ENCODE measurements at places on chromosomes 3 and 15.
A peak's percentile ranks its signal among the peaks of the same experiment; 100 is the strongest.

DNA sequence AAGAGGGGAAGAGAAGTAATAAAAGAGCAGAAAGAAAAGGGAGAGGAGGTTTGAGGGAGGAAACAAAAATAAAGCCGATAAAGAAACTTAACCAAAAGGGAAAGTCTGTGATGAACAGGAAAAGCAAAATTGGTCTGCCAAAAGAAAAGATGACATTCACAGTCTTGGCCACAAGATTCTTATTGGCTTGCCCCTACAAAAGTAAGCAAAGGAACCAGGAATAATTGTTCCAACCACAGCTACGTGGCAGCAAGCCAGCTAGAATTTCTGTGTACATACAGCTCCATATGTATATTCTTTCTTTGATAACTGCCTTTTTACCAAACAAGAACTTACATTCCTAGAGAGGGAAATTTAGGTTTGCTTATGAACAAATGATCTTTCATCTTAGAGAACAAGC is 79.6 kb downstream of the MLH1 start:
- peaks cover 11% of the 10 kb centered on the region for H3K36me3 ChIP-seq
- H3K4me3 ChIP-seq = no peak overlapping the region
- no peaks in the 10 kb centered on the region for H3K4me1 ChIP-seq
- no peaks in the 10 kb centered on the region for H3K27me3 ChIP-seq

- no peak for DNase-seq
- no peak overlapping the region for H3K27ac ChIP-seq
- H3K4me1 ChIP-seq = no peaks in the 10 kb centered on the region
- H3K27me3 ChIP-seq = no peaks in the 10 kb centered on the region
Measured at GRCh38 chr15:53811530-53811929, 52.1 kb upstream of the WDR72 start.

DNA sequence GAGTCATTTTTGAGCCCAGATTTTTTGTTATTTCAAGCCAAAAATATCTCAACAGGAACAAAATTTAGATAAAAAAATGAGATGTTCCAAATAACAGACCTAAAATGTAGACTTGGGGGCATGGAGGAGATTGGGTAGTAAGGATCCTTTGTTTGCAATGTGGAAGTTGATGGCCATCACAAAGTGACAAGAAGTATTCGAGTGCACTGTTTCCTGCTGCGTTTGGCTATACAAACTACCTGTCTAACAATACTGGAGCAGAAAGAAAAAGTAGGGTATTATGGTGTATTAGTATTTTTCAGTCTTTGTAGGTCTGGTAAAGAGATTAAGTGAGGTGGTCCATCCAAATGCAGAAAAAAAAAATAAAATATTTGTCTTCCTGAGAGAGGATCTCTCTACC is 284.2 kb downstream of the C3orf38 start:
- no peak overlapping the region for H3K4me3 ChIP-seq
- no peak for DNase-seq
- no peak overlapping the region for H3K27ac ChIP-seq
- no peaks in the 10 kb centered on the region for H3K36me3 ChIP-seq
- H3K4me1 ChIP-seq = no peaks in the 10 kb centered on the region
- H3K27me3 ChIP-seq = no peaks in the 10 kb centered on the region

DNA sequence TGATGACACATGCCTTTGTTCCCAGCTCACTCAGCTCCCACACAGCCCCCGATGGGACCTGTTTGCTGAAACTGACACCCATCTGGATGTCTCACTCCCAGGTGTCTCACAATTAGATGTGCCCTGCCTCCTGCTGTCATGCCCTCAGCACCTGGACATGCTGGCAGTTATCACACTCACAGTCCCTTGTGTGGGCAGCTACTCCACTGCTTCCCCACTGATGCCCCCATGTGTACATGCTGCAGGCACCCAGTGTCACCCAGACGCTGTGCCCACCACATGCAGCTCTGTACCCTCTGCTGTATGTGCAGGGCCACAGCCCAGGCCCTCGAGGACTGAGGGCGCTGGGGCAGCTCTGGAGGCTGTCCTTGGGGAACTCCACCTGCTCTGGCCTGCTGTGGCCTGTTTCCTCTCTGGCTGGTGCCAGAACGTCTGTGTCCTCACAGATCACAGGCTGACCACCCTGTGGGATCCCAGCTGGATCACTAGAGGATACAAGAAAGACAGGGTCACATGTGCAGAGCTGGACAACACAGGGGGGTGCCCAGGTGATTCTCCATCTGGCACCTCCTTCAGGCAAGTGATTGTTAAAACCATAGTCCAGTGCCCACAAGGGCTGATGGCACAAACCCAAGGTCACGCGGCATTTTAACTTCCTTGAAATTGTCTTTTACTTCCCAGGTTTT is 14.0 kb downstream of the C3orf22 start:
- no peak overlapping the region for H3K27ac ChIP-seq
- H3K4me1 ChIP-seq = no peaks in the 10 kb centered on the region
- DNase-seq = peak; percentile 7
- H3K4me3 ChIP-seq = no peak overlapping the region
- no peaks in the 10 kb centered on the region for H3K27me3 ChIP-seq
- no peaks in the 10 kb centered on the region for H3K36me3 ChIP-seq
